ENCODE measurements at places on chromosomes 5 and 9.

DNA sequence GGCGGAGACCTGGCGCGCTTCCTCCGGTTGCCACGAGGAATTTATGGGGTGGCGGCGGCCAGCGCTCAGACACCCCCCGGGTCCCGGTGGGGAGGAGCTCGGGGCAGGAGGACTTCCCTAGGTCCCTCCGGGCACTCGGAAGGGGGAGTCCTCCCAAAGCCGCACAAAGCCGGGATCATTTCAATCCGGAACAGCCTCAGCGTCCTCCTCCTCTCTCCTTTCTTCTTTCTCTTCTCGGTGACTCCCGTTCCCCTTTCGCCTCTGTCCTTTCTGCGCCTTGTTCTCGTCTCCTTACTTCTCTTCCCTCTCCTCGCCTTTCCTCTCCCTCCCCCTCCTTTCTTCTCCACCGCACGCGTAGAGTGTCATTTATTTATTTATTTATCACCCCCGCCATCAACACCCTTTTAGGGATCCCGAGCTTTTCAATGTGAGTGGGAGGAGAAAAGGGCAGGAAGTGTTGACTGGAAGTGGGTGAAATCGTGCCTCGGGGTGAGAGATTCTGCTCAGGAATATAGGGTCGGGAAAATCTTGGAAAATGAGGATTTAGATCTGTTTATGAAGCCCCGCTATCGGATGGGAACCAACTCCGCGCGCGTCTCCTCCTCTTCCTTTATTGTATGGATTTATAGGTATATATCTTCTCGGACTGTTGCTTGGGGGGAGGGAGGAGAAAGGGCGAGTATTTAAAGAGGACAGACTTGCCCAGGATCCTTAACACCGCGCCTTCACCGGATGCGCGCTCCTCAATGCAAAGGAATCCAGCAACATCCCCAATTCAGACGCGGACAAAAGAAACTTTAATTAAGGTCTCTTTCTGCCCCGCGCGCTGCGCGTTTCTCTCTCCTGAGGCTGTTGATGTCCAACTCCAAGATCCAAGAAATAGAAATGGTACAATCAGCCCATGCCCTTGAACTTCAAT lies 2.0 kb upstream of the ZNF462 start:
- DNase-seq, result no peak

DNA sequence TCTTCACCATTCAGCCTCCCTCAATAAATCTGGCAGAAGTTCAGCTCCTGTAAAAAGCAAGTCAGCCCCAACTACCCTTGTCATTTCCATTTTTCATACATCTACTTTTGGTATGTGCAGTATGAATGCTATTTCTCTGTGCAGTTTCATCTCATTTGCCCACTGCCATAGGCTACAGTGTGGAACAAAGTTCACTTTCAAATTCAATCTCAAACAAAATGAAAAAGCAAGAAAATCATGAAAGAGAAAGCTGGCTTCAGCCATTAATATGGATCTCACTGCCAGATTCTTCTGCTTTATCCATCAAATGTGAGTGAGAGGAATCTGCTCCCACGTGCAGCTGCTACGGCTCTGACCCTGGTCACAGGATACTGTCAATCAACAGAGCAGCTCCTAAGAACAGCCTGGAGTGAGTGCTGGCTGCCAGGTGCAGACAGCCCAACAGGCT lies 494.2 kb downstream of the ZNF608 start:
- DNase-seq, result no peak

- DNase-seq, result no peak
Measured at GRCh38 chr5:27241564-27242257, 203.3 kb upstream of the CDH9 start.

DNA sequence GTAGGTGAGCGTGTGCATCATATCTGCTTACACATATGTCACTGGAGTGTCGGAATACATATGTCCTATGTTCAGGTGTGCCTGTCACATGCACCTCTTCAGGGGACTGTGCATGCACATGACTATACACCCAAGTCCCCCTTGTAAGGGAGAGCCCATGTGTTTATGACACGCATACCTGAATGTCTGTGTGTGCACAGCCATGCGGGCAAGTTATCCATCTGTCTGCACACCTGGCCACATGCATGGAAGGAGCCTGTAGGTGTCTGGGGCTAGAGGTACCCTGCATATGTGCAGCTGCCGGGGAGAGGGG lies 622 bp upstream of the RGS14 start:
- DNase-seq, result no peak

DNA sequence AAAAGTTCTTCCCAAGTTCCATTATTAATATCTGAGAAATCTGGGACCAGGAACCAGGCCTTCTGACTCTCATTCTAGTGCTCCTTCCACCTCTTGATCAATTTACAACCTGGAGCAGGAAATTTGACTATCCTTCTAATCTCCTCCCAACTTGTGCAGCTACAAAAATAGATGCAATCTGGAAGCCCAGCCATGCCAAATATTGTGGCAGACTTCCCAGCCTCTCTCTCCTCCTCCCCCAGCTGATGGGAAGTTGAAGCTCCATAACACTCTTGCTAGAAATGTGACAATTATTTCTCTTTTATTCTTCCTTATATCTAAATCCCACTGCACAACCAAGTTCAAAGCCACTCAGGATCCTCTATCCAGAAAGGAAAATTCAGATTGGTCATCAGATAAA lies 252.1 kb downstream of the SEC61B start:
- no peak for DNase-seq

GRCh38 chr5:31280210-31280609 lies 86.7 kb downstream of the CDH6 start:
- DNase-seq, result no peak

DNA sequence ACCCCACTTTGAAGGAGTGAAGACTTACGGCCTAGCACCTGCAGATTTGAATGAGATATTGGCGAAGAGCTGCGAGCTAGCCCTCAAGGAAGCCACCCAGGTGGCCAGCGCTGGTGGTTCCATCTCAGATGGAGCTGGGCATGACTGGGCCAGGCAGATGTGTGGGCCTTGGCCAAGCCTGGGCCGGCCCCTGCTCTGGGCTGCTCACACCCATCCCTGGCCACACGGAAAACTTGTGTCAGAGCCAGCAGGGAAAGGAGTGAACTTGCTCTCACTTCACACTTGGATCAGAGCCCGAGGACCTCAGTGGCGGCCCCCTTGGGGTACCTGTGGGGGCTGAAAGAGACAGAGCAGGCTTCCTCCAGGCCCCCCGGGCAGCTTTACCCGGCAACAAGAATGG lies 44.2 kb downstream of the ROPN1L start:
- DNase-seq, result no peak

DNA sequence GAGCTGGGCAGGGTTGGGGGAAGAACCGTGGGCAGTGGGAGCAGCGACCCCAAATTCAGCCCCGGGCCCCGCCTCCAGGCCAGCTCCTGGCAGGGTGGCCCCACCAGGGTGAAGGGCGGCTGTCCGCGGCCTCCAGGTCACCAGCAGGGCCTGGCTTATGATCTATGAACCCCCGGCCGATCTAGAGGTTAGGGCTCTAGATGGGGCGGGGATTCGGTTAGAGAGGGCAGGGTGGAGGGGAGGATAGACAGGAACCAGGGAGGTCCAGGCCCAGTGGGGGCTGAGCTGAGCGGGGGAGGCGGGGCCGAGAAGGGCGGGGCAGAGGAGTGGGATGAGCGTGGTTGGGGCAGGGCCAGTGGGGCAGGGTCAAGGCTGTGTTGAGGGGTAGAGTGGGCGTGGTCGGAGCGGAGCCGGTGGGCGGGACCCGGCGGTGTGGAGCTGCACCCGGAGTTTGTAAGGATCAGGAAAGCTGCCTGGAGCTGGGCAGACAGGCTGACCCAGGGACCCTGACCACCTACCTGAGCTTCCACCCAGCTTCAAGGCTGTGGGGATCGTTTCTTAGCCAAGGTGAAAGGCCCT lies 29.3 kb upstream of the OBP2B start:
- DNase-seq, result no peak

GRCh38 chr5:63726496-63726895 lies 235.7 kb downstream of the HTR1A start:
- no peak for DNase-seq

- DNase-seq, result no peak
Measured at GRCh38 chr9:114276908-114277821, 45.7 kb upstream of the ORM1 start.

GRCh38 chr5:53030893-53031292 lies 41.7 kb downstream of the ITGA2 start:
- DNase-seq, result no peak

DNA sequence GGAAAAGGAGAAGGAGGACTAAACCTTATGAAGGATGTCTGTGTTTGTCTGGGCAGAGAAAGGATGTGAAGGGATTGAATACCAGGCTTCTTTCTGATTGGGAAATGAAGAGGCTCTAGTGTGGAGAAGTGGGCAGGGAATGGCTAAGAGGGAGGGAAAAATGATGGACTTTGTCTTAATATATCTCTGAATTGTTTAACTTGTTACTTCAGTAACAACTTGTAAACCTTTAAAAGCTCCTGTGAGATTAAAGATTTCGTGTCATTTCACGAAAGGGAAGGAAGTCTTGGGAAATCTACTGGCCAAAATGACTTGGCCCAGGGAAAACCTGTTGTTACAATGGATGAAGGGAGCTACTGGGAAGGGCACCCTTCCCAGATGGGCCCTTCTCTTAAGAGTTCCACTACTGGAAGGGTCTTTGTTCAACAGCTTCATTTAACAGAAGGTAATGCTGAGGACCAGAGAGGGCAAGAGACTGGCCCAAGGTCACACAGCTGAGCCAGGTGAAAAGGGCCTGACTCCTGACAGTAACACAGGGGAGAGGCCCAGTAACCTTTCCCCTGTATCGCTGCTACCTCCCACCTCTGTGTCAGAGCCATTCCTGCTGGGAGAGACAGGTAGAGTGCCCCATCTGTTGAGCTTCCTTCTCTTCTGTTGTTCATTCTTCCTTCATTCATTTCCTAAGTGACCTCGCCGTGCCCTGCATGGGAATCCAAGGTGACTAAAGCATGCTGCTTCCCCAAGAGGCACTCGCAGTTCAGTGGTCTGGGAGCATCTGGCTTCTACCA lies 5.1 kb upstream of the TCOF1 start:
- DNase-seq, result no peak

DNA sequence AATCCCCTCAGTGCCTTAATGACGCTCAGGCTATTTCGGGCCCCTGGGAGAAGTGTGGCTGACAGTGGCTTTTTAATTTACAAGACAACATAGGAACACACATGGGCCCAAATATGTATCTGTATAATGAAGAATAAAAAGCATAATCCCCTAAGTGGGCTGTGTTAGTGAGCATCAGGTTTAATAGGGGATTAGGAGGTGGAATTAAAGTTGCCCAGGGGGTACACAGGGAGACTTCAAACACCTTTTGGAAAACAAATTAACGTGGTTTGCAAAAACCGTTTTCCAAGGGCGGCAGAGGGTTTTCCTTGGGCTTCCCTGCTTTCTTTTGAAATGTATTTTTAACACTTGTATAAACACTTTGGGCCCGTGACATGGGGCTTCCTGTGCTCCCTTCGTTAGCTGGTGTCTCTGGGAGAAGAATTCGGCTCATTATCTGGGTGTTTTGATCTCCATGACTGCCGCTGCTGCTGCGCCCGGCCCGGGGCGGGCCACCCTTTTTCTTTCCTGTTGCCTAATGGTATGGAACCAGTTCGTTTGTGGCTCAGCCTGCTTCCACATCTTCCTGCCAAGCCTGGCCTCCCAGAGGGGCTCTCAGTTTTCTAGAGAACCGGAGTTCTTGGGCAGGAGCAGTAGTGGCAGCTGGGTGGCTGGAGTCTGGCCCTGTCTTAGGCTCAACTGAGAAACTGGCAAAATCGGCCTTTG lies 173.0 kb downstream of the MACROH2A1 start:
- no peak for DNase-seq

DNA sequence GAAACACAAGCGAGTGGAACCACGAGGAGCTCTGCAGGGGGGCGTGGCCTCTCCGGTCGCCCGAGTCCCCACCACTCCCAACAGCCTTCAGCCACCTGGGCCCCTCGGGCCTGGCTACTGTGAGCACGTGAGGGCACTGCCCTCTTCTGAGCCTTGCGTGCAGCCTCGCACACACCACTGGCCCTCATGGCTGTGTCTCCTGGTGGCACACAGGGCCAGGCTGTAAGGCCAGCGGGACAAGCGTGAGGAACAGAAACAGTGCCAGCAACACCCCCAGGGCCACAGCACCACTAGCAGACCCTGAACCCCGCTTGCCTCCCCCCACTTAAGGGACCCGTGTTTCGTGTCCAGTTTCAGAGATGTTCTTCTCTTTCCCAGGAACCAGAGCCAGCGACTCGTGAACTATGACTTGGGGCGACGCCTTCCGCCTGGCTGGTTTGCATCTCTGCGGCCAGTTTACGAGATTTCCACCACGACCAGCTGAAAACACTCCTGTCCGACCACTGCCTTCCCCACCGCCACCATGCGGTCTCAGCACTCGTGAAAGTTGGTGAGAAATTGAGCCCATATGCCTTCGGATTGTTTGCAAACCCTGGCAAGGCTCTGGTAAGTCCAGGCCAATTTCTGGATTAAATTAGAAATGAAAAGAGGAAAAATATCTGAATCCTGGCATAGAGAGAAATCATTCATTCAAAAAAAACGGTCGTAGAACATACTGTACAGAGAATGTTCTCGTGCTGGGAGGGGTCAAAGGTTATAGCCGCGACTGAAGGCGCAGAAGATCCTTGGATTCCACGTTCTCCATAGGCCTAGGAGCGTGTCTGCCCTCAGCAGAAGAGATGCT lies 135.6 kb downstream of the ZNF354C start:
- no peak for DNase-seq

- no peak for DNase-seq
Measured at GRCh38 chr5:15731699-15732098, 231.7 kb downstream of the FBXL7 start.

- no peak for DNase-seq
Measured at GRCh38 chr5:97124335-97124734, 18.1 kb downstream of the LIX1 start.

DNA sequence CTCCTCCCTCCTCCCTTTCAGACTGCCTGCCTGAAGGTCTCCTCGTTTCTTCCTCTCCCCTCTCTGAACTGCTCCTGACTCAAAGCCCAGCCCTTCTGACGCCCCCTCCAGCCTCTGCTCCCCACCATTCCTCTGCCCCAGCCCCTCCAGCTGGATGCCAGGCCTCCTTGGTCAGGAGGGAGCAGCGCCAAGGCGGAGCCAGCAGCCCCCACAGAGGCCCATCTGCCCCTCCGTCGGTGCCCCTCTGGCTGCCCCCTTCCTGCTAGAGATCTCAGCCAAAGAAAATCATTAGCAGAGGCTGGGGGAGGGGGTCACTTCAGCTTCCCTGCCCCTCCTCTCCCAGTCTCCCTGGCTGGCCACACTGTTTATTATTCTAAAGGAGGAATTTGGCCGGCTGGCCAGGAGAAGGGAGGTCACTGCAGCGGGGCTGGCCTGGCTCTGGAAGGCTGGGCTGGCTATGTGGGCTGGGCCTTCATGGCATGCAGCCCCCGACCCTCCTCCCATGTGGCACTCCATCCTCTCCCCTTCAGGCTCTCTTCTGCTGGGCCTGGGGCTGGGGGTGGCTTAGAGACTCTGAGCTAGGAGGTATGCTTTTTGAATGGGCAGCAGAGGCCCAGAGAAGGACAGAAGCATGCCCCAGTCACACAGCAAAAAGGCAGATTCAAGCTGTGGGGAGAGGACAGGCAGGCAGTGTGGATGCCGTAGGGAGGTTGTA lies 16.9 kb downstream of the PDGFRB start:
- DNase-seq, result no peak

GRCh38 chr9:16112116-16112515 lies 559.3 kb downstream of the CCDC171 start:
- DNase-seq, result no peak

GRCh38 chr5:147445917-147446316 lies 64.0 kb downstream of the DPYSL3 start:
- no peak for DNase-seq
